ENCODE measurements at places on chromosomes 6 and 20.

DNA sequence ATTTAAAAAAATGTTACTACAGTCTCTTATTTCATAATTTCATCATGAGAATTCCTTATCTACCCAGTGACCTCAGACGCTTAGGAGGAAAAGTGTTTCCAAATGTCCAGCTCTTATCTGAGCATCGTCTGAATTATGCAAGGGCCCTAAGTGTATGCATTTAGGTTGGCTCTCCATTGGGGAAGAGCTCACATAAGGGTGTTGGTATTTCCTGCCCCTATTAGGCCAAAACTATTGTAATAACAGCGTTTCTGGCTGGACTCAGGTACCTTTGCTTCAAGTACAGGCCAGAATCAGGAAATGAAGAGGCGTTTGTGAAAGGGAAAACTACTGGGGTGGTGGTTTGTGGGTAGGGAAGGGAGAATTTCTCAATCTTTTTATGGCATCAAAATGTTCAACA is 40.4 kb upstream of the SGK1 start:
- DNase-seq, result no peak

- DNase-seq, result no peak
Observed at GRCh38 chr6:32854376-32855178, 585 bp downstream of the PSMB9 start.

GRCh38 chr6:73231986-73232391 is 6.7 kb upstream of the KHDC1L start:
- no peak for DNase-seq

- no peak for DNase-seq
Observed at GRCh38 chr6:106731144-106731842, 101.9 kb downstream of the QRSL1 start.

DNA sequence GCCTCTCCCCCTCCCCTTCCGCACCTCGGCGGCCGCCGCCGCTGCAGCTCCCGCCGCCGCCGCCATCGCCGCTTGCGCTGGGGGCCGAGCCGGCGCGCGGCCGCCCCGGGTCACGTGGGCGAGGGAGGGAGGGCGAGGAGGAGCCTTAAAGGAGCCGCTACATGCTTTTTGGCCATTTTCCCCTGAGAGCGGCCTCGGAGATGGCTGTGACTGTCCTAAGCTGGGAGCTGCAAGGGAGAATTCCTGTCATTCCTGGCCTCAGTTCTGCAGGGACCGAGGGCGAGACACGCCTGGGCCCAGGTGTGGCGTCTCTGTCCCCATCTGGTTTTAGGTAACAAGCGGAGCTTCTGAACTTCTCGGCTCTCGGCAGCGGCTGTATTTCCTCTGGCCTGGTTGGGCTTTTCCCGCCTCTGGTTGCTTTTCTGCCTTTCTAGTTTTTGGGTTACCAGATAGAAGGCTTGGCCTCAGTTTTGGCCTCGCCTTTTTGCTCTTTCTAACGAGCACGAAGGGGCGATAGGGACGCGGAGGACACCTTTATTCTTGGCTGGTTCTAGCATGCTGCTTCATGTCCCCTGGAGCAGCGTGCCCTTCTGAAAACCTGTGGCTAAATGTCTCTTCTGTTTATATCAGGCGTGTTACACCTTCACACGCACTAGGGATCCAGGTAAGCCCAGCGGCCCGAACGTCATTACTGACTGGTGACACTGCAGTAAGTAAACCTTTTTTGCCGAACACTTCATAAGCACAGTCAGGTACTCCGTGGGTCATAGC is at the start of gene EHMT2:
EHMT2 (minus strand) TSS at position 87 of the 771 bp plus-strand sequence; CDS start at position 66, 21 bp downstream.
- DNase-seq, result peak; percentile 67

All from activated naive CD4-positive, alpha-beta T cell (primary cell).